ENCODE measurements at places on chromosomes 7 and 10. TPM values are rescaled to one million over a fixed set of nuclear protein-coding genes. Genes with fewer than 3 reads are reported as not detected.

SPDYE18 gene
- not detected for total RNA-seq

SIRT1 gene
- 11.7 TPM for total RNA-seq

ADCYAP1R1 gene
- total RNA-seq = not detected

PPP1R17 gene
- not detected for total RNA-seq

SLC18A3 gene
- total RNA-seq = not detected

FAM13C gene
- total RNA-seq = 16.7 TPM

GRCh38 chr10:5012595-5012994 is 8.9 kb upstream of the AKR1C2 start:
- DNase-seq = no peak

DNA sequence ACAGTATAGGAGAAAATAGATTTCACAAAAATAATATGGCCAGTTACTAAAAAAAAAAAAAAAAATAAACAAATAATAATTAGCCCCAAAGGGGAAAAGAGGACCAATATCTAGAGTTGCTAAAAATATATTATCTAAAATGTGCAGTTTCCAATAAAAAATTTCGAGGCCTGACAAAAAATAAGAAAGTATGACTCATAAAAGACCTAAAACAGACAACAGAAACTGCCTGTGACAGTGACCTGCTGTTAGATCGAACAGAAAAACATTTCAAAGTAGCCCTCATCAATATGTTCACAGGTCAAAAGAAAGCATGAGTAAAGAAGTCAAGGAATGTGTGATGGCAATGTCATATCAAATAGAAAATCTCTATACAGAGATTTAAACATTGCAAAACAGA is 11.8 kb upstream of the TSPAN12 start:
- DNase-seq = no peak

GRCh38 chr7:158685693-158686092 is 18.9 kb downstream of the NCAPG2 start:
- DNase-seq = no peak

DNA sequence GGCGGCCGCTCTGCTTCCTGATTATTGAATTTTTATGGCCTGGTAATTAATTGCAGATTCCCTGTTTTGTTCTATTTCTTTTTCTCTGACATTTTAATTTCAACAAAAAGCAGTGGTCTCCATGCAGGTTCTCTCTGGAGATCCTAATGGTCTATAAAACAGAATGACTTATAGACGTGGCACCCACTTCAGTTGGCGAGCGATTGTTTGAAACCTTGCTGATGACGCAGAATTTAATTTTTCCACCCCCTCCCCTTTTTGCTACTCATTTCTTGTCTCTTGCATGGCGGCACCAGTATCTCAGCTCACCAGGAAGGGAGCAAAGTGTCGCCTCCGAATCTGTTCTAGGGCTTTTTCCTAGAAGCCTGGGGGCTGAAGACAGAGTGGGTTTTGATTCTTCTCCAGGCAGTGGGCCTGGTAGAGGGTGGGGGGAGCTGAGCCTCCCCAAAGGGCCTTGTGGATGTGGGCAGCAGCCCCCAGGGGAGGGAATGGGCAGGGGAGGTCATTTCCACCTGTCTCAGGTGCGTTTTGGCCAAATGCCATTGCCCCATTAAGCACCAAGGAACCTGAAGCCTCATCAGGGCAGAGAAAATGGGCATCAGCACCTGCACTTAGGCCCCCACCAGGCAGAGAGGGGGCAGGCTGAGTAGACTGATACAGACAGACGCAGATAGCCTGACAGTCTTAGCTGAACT is 3.5 kb upstream of the COMTD1 start:
- no peak for DNase-seq

GRCh38 chr10:81866753-81867152 is 8.2 kb upstream of the NRG3 start:
- no peak for DNase-seq

DNA sequence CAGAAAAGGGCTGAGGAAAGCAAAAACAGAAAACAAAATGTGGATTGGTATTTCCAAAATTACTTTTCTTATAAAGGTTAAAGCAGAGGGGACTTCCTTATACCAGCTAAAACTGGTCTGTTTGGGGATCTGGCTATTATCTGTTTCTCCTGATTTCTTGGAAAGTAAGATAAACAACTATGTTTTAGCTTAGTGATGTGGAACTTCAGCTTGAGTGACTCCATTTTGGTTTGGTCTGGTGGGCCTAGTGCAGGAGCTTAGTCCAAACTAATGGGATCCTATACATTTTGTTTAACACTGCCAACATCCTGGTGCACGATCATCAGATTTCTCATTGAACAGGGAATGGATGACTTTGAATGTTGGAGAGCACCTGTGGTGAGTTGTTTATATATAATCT is 283.5 kb downstream of the ADK start:
- no peak for DNase-seq

GRCh38 chr7:81499262-81500116 is 270.4 kb downstream of the HGF start:
- peak; percentile 94 for DNase-seq

DNA sequence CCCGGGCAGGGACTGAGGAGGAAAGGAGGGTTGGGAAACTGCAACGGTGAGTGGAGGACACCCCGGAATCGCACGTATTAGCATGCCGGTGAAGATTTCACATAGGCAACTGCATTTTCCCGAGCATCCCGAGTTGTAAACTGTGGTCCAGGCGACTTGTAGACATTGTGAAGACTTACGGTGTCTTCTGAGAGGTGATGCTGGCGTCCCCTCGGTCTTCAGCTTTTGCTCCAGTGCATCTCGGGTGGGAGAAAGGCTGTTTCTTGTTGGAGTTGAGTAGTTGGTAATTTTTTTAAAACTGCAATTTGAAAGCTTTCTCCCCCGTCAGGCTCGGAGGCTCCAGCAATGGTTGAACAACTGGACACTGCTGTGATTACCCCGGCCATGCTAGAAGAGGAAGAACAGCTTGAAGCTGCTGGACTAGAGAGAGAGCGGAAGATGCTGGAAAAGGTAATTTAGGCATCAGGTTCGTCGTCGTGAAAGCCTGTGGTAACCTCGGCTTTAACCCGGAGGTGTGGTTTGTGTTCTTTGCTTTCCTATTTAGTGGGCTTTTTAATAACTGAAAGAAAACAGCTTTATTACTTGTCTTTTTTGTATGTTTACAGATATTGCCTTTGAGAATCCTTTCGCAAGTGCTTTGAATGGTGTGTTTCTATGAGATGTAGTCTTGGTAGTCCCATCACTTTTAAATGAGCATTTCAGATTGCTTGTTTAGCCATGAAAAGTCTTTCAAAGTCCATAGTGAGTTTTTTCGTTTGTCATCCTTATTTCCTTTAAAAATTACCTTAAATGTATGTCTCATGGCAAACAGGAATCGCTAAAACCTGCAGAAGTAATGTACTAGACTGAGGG is 687 bp downstream of the HELLS start:
- peak; percentile 32 for DNase-seq

DNA sequence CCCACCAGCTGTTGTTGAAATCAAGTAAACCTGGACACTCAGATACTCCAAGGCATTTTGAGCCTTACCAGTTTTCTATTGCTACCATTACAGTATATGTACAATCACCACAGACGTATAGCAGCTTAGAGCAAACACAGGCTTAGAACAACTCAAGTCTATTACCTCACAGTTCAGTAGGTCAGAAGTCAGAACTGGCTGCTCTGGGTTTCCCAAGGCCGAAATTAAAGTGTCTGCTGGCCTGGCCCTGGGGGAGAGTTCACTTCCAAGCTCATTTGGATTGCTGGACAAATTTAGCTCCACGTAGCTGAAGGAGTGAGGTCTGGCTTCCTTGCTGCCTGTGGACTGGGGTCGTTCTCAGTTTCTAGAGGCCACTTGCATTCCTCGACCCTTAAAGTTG is 260.1 kb upstream of the LRRN3 start:
- DNase-seq = no peak

DNA sequence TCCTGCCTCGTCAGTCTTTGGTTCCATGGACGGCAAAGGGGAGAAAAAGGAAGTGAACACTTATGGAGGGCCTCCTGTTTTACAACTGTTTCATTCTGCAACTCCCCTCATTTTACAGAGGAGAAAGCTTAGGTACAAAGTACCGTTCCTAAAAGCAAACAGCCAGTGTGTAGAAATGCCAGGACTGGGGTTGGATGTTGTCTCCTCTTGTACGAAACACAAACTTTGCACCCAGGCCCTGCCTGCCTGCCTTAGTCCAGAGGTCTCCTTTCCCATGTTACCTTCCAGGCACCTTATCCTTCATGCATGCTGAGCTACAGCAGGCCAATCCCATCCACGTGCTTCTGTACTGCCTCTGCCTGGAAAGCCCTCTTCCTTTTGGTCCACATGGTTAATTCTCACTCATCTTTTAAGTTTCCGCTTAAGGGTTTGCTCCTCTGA is 86.0 kb downstream of the ICA1 start:
- no peak for DNase-seq

Measured in dermis blood vessel endothelial cell (primary cell).